ENCODE measurements at places on chromosomes 7 and 10.

GRCh38 chr7:28128608-28129007 lies 52.0 kb downstream of the JAZF1 start:
- DNase-seq = no peak

DNA sequence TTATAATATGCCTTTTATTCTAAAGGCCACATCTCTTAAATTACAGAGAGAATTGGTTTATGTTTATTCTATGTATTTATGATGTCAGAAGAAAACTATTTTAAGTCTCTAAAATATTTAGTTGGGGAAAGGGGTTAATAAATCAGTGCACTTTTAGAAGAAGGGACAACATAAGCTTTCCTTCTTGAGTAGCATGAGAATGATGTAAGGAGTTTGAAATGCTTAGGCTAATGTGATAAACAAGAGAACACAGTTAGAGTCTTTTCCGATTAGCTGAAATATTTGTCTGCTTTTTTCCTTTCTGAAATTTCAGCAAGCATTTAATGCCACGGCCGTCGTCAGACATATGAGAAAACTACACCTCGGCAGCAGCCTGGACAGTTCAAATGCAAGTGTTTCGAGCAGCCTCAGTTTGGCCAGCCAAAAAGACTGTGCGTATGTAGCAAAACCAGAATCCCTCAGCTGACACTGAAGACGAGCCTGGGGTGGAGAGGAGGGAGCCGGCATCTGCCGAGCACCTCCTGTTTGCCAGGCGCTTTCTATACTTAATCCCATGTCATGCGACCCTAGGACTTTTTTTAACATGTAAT lies 176.2 kb downstream of the CCDC3 start:
- DNase-seq = no peak

GRCh38 chr7:125436220-125436619 lies 506.6 kb upstream of the POT1 start:
- DNase-seq = no peak

- DNase-seq = no peak
These were observed 72.0 kb downstream of the RNF216 start for GRCh38 chr7:5709347-5709950.

DNA sequence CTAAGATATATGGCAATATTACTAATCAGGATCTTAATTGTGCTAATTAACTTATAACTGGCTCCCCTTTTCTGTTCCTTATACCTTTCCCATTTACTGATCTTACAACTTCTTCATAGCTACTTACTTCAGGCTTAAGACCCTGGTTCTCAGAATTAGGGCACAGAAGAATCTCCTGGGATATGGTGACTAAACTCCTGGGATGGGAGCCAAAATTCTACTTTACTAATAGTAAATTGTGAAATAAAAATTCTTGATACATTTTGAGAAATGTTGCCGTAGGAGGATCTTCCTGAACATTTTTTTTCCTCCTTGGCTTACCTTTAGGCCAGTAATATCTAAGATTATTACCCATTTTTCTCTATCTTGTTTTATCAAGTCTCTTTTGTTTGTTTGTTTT lies 309.5 kb downstream of the ATRNL1 start:
- DNase-seq = no peak

Measured in activated CD8-positive, alpha-beta memory T cell treated with anti-CD3 and anti-CD28 coated beads, Interleukin-2, amount 50 U/mL, for 4 hours (primary cell).